ENCODE measurements at places on chromosomes 4 and X.

DNA sequence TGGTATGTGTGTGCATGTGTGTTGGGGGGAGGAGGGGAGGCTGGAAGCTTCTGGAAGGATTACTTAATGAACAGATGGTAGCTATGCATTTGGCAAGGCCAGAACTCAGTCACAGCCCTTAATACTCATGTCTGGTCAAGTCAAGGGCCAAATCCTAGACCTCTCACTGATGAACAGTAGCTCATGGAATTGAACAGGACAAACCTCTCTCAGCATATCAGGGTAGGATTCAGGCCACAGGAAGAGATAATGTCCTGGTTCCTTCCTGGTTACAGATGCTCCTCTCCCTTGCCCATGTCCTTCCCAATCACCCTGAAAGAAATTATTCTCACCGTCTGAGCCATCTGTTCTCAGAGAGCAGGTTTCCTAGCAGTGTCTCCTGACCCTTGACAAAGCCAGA is 165.7 kb downstream of the SOWAHB start:
- DNase-seq = no peak

DNA sequence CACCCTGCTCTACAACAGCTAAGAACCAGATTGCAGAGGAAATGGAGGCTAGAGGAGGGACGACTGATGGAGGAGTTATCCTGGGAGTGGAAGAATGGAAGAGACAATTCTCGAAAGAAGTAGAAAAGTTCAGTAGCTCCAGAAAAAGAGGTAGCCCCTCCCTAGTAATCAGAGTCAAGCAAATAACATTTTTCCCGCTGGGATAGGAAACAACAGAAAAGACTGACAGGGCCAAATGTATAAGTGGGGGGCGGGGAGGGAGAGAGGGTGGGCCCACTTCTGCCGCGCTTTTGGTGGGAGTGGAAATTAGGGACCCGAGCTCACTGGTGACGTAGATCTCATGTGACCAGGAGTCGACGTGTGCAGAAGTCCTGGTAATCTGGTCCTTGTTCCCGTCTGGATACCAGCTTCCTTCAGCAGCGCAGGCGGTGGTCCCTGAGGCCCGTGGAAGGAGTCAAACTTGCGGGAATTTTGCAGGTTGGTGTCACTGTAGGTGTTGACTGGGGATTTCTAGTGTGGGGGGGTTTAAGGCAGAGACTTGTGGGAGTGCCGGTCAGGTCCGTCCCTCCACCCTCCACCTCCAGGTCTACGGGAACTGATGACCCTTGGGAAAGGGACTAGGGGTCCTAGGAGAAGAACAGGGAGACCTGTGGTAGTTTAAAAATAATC is at the start of gene TCEAL9:
Gene TCEAL9, plus strand, starts transcription at position 377 of the 669 bp plus-strand sequence. CDS start 1,179 bp downstream, outside the sequence.
- no peak for DNase-seq

DNA sequence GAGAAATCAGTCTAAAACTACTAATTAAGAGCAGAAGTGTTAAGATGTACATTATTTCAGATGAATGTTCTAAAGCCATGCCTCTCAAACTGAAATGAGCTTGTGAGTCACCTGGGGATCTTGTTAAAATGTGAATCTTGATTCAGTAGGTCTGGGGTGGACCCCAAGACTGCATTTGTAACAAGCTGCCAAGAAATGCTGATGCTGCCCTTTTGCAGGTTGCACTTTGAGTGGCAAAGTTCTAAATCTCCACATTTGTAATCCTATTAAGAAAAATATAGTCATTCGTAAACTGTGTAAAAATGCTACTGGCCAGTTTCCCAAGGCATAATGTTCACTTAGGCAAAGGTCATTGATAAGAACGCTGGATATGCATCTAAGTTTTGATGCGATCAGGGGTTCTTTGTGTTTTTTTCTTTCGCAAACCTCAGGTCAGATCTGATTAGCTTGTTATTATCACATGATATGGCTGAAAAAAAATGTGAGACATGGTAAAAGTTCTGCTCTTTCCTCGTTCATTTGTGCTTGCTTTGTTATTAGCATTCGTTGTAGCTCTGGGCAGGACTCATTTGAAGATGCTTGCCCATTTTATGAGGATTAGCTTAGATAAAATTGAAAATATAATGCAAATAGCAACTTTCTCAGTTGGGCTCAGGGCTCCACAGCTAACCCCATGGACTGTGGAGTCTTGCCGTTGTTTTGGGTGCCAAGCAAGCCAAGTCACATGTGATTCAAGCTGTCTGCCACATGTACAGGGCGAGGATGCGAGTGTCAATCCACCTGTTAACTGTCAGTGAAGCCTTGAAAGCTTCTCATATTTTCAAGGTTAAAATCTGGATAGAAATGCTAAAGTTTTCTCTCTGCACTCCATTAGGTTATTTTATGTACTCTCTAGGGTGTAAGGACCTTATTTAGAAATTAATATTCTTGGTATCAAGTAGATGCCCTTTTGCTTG is 12.1 kb downstream of the TBC1D1 start:
- DNase-seq = no peak

GRCh38 chr4:38785901-38786402 is 3.2 kb upstream of the TLR10 start:
- DNase-seq = no peak

GRCh38 chrX:40140706-40141499 is 43.1 kb upstream of the BCOR start:
- DNase-seq = no peak

- DNase-seq = no peak
Measured at GRCh38 chr4:31645236-31645635, 925.1 kb downstream of the PCDH7 start.

DNA sequence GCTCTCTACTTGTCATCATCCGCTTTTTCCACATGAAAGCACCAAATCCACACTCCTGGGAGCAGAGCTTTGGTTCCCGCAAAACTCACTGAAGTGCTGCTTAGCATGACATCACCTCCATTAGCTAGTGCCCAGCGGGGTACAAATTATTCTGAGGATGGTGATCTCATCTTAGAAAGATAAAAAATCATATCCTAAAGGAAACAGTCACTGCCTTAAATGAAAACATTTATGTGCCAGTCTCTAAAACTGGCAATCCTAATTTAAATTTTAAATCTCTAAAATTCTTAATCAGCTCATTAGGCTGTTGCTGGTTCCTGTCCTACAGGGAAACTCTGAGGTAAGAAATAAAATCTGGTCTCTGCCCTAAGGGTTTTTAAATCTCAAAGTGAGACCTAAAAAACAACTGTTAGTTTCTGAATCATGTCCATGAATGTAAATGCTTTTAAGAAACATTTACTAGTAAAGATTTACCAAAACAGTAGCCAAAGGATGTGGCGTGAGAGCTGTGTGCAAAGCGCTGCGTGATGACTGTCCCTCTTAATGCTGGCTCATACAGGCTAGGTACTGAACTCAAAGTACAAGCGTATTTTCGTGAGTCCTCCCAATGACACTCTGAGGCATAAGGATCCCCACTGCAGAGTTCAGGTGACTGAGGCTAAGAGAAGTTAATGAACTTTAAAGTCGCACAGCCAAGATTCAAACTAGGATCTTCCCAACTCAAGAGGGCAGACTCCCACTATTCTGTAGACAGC is 4.5 kb downstream of the CASP3 start:
- peak; percentile 47 for DNase-seq

DNA sequence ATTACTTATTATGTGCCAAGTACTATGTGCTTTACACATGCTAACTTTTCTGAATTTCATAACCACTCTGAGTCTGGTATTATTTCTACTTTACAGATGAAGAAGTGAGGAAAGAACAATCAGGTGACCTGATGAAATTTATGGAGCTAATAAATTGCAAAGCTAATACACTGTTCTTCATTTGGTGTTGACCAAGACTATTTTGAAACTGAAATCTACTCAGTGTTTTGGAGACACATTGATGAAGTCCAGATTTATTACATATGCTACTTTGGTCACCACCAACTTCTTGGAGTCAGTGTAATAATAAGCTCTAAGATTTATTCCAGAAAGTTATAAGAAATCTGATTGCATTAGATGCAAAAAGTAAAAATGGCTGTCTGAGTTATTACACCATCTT is 637.9 kb downstream of the FAT4 start:
- DNase-seq = no peak

DNA sequence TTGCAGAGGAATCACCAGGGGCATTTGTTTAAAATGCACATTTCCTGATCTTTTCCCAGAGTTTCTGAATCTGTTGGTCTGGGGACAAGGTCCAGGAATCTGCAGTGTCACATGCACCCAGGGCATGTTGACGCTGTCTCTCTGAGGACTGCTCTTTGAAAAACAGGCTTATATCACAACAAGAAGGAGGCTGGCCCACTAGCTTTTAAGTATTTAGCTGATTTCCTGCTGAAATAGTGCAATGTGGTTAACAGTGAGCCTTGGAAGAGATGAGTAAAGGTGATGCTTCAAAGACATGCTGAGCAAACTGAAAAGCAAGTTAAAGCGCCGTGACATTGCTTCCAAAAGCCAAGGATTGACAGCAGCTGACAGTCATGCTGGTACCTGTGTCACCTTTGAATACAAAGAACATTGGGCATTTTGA is 18.6 kb upstream of the SEPSECS start:
- no peak for DNase-seq

- DNase-seq = no peak
Measured at GRCh38 chr4:112110059-112110425, 35.2 kb upstream of the FAM241A start.

GRCh38 chr4:24768604-24769003 is 26.8 kb upstream of the SOD3 start:
- DNase-seq = no peak

DNA sequence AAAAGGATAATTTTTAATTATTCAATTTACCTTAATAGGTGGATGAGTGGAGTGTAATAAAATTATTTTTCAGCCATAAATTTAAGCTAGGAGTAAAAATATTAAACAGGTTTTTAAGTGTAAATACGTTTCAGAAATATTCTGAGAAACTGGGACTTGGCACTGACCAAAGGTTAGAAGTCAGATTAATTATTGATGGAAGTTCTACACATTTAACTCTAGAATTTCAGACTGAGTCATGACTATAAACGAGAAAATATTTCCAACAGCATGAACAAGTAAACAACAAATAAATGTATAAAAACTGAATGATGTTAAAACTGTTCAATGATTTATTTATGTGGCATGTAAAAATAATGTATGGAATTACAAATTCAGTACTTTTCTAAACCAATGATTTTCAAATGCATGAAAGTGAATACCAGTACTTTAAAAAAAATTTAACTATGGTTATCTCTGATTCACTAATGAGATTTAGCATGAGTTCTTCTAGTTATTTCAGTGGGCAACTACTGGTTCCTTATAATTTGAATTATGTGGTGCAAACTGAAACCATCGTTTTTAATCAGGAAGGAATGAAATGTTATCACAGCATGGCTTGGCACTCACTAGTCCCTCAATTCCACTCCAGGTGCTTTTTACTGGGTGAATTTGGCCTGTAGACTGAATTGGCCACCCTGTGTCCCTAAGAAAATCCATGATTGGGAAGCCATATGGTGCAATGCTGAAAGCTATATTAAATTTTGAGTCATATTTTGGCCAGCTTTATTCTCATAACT is 244.2 kb downstream of the FSTL5 start:
- no peak for DNase-seq

DNA sequence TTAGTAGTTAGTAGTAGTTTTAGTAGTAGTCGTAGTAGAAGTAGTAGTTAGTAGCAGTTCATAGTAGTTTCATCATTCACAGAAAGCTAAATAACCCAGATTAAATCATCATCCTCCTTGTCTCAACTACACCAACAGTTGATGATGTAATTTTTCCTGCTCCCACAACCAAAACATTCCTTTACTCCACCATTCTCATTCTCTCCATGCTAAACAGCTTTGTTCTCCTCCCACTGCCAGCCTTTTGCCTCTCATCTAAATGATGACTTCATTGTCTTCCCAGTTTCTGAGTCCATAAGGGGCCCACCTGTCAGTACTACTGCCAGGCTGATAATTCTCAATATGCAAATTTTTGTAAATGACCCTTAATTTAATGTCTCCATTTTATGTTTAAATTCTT is 68.9 kb downstream of the ARHGAP24 start:
- DNase-seq = no peak

DNA sequence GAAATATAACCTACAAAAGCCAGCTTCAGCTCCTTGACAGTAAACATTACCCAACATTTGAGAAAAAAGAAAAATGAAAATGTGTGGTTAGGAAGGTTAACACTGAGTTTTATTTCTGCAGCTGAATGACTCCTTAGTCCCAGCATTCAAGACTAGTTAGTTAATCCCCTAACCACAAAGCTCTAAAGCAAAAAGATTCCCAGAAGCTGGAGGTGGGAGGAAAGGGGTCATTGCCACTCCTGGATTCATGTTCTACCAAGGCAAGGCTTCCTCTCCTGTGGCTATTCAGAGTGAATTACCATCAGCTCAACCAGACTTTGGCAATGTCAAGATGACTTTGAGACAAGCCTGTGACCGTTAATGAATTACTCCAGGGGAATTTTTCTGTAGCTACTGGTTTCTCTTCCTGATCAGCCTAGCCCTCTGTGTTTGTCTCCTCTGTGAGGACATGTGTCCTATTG is 63.6 kb downstream of the HADH start:
- DNase-seq = no peak

DNA sequence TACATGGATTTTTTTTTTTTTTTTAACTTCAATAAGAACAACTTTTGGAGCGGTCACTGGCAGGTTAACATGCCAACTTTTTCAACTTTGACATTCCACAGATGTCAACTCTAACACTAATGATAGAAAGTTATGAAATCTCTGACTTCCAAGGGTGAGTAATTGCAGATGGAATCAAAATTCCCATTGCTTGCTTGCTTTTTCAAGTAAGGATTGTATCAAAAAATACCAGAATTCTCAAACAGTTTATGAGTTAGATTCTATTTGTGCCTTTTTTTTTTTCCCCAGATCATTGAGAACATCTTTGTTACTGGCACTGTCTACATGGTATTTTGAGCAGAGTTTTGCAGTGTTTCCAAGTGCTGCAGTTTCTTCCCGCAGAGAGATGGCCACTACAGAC is 50.3 kb upstream of the OTUD4 start:
- no peak for DNase-seq

- DNase-seq = no peak
Measured at GRCh38 chr4:120821029-120821428, 101.5 kb downstream of the PRDM5 start.

- no peak for DNase-seq
Measured at GRCh38 chr4:104905546-104905945, 241.1 kb upstream of the TET2 start.

DNA sequence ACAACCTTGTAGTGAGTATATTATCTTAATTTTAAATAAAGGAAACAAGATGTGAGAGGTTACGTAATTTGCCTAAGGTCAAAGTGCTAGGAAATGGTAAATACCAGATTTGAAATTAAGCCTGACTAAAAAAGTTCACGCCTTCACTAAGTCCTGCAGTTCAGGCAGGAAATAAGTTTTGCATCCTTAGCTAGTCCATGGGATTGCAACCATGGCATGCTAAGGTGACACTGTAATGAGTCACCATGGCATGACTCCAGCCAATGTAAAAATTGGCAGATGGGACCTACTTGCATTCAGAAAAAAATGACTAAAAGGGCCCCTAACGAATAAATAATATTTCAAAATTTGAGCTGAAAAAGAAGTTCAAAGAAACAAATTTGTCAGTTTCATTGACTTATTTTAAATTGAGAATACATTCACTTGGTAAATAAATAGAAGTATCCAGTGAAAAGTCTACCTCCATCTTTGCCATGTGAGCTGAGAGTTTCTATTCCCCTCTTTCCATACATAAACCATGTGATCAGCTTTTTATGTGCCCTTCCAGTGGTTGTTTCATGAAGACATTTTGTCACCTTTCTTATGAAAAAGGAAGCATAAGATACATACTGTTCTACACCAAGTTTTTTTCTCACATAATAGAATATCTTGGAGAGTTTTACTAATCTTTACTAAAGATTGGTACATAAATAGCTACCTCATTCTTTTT is 72.4 kb downstream of the ANKRD50 start:
- peak; percentile 94 for DNase-seq

Data from kidney capillary endothelial cell (primary cell).